Brain microvascular endothelial cell (primary cell): ENCODE measurements at places on chromosomes 11 and 22.

DNA sequence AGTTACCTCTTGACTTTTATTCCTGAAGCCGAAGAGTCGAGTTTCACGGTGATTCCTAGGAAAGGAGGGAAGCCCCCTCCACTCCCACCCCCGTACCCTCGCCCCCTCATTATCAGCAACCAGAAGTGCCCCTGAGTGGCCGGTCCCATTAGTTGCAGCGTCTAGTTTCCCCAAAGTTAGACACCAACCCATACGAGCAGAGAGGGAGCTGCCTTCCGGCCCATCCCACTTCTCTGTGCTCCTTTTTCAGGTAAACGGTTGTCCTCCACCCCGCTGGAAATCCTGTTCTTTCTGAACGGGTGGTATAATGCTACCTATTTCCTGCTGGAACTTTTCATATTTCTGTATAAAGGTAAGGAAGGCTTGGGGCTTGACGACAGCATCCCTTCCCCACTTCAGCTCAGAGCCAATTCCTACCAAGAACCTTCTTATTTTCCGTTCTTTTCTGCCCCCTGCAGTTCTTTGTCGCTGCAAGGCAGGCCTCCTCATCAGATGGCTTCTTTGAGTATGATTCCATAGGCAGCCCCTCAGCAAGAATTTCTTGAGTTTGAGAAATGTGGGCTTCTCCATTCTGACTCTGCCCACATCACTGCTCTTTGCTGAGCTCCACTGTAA lies 701 bp downstream of the TMEM216 start:
- DNase-seq, result no peak

- DNase-seq, result no peak
These were observed 6.9 kb downstream of the BCL9L start for GRCh38 chr11:118918686-118919280.

- no peak for DNase-seq
These were observed 15.3 kb downstream of the KCNJ5 start for GRCh38 chr11:128906185-128907050.

DNA sequence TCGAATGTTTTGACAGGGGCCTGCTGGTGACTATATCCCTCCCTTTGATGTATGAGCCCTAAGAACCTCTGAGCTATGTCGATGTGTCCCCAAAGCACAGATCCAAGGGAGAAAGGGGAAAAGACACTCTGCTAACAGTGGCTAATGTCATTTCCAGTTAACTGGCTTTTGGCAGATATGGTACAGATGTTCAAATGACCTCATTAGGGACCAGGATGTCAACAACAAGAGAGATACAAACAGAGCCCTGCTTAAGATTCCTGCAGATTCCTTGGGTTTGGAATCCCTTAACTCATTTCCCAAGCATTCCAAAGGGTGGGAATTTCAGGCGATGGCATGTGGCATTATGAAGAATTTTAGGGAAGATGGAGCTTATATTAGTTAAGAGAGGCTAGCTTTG lies 517.3 kb downstream of the SOX6 start:
- no peak for DNase-seq

GRCh38 chr22:26707090-26707489 lies 49.7 kb downstream of the MIAT start:
- no peak for DNase-seq

DNA sequence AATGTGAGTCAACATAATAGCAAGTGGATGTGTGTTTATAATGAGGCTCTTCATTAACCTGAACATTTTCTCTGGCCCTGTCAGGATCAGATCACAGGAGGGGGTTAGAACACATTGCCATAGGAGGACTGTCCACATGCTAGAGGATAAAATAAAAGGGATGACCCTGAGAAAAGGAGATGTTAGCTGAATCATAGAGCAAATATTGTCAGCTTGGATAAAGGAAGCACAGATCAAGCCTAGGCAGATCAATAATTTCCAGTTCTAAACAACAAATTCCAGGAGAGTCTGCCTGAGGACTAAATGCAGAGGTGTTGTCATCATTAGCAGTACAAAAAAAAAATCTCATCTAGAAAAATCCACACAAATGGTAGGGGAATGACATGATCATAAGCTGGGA lies 337.9 kb downstream of the LRRC4C start:
- DNase-seq, result no peak

GRCh38 chr22:39389420-39389819 lies 10.2 kb upstream of the TAB1 start:
- DNase-seq, result no peak

DNA sequence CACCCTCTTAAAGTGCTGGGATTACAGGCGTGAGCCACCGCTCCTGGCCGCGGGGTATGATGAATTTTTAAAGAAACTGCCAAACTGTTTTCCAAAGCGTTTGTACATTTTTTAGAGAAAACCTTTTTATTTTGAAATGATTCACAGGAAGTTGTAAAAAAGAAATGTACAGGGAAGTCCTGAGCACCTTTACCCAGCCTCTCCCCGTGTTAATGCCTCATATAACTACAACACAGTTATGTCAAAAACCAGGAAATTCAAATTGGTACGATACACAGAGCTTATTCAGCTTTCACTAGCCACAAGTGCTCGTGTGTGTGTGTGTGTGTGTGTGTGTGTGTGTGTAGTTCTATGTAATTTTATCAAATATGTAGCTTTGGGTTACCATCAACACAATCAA lies 7.0 kb upstream of the FAM118A start:
- no peak for DNase-seq
